ENCODE measurements at places on chromosomes 11 and 22. TPM values are rescaled to one million over a fixed set of nuclear protein-coding genes. Genes with fewer than 3 reads are reported as not detected.

Gene CHRM1
- not detected for total RNA-seq

Gene OLFML1
- total RNA-seq, result not detected

Gene DKK3
- total RNA-seq, result 67.3 TPM

Gene INPP5J
- 0.91 TPM for total RNA-seq

Gene TXN2
- total RNA-seq, result 117 TPM

Gene OR52H1
- total RNA-seq, result not detected

Measured in Caki2 (cell line).